ENCODE measurements at places on chromosomes 13 and 19.

DNA sequence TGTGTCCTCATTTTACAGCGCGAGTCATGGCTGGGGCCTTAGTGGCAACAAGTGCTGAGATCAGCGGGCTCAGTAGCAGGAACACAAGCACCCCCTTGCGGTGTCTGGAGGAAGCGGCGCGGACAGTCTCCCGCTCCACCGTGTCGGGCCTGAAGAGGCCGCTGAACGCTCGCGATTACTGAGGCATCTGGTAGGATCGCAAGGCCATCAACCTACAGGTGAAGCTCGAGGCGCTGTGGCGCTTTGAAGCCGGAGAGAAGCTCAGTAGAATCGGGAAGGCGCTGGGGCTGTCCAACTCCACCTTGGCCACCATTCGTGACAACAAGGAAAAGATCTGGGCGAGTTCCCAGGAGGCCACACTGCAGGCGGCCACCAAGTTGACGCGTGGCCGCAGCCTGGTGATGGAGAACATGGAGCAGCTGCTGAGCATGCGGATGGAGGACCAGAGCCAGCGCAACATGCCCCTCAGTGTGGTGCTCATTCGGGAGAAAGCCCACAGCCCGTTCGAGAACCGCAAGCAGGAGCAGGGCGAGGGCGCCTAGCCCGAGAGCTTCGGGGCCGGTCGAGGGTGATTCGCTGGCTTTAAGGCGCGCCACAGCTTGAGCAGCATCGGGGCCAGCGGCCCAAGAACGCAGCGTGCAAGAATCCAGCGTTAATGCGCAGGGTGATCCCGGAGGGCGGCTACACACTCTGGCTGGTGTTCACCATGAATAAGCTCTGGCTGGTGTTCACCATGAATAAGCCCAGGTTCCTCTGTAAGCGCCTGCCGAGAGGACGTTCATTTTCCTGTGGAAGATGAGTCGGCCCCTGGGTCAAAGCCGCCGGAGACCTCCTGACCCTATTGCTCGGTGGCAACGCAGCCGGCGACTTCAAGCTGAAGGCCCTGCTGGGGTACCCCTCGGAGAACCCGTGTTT, 8.3 kb upstream of the MZF1 start:
- peak; percentile 90 for DNase-seq

- no peak for DNase-seq
Observed at GRCh38 chr19:13400296-13400695, 106.0 kb downstream of the CACNA1A start.

GRCh38 chr19:15223649-15224361, 8.4 kb downstream of the EPHX3 start:
- DNase-seq = no peak

DNA sequence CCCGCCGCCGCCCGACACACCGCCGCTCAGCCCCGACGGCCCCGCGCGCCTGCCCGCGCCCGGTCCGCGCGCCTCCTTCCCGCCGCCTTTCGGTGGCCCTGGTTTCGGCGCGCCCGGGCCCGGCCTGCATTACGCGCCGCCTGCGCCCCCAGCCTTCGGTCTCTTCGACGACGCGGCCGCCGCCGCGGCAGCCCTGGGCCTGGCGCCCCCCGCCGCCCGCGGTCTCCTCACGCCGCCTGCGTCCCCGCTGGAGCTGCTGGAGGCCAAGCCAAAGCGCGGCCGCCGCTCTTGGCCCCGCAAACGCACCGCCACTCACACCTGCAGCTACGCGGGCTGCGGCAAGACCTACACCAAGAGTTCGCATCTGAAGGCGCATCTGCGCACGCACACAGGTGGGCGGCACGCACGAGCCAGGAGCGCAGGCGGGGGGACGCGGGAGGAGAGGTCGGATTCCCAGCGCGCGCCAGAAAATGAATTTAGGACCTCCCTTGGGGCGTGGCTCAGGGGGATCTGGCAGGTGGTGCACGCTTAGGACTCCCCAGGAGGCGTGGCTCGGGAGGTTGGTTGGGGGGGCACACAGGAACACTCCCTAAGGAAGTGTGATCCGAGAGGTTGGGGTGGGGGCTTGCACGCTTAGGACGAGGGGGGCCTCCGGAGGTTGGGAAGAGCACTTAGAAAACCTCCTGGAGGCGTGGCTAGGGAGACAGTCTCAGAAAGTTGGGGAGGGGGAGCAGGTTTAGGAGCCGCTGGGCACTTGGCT, 1.2 kb downstream of the KLF2 start:
- peak; percentile 66 for DNase-seq

- peak; percentile 49 for DNase-seq
Observed at GRCh38 chr13:35789335-35790165, 313.1 kb upstream of the MAB21L1 start.

DNA sequence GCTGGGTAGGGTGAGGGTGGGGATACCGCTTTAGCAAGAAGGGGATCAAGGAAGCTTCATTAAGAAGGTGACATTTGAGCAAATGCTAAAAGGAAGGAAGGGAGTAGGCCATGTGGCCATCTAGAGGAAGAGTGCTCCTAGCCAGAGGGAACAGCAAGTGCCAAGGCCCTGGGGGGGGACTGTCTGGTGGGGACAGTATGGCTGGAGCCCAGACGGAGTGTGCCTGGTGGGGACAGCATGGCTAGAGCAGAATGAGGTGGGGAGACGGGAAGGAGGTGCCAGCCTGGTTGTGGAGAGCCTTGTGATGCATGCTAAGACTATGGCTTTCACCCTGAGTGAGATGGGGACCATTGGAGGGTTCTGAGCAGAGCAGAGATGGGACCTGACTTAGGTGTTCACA, 2.1 kb upstream of the TGFB1 start:
- DNase-seq = no peak

- no peak for DNase-seq
Observed at GRCh38 chr13:35714588-35715377, 238.3 kb upstream of the MAB21L1 start.

- no peak for DNase-seq
Observed at GRCh38 chr13:46202966-46203365, 8.8 kb upstream of the LRRC63 start.

DNA sequence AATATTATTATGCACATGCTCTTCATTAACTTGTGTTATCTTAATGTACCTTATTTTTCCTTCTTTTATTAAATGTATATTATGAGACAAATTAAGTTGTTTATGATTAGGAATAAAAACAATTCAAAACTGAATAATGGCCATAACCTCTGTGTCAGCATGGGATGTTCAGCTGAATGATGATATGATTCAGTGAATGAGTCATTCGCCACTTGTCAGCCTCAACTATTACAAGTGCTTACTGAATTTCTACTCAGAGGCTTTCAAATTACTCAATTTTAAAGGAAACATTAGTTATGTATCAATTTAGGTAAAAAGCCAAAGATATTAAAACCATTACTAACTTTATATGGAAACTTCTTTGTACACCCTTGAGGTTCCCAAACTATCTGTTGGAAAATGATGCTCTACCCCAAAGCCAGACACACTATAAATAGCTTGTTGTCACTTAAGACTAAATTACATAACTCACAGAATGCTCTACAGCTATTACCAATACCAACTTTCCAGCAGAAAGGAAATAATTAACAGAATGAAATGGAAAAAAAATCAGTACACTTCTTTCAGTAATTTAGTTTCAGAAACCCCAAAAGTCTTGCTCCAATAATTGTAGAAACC, 14.4 kb downstream of the LIG4 start:
- no peak for DNase-seq

- no peak for DNase-seq
Observed at GRCh38 chr13:40407567-40407966, 258.9 kb downstream of the FOXO1 start.

DNA sequence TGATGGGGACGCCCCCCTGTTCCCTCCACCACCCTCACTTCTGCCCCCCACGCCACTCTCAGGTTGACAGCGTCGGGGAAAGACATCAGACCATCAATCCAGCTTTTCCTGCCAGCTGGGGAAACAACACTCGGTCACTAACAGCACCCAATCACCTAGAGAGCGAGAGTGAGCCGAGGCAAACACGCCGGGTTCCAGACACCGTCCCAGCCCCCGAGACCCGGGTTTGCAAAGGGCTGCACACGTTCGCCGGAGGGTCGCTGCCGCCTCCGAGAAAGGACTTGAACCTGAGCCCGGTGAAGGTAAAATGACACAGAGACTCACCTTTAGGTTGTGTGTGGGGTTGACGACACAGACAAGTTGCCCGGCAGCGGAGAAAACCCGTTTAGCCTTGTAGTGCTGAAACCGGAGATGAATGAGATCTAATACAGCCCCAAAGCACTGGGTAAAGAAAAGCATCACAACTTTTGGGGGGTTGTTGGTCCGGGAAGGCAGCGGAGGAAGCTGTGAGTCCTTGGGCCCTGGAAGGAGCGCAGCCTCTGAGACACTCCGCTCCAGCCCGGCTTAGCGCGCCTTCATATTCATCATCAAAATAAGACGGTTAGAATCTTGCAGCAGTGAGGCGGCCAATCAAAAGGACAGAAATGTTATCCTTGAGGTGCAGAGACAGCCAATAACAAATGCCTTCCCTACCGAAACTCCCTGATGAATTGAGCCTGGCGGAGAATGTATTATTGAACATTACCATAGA, at the start of gene SIAH3:
SIAH3 (minus strand) TSS at position 583 of the 751 bp plus-strand sequence; CDS start at position 459, 124 bp downstream.
- peak; percentile 28 for DNase-seq

- DNase-seq = peak; percentile 90
Observed at GRCh38 chr19:5826531-5827341, 12.8 kb downstream of the FUT6 start.

GRCh38 chr19:13104360-13104847, 1.7 kb upstream of the LYL1 start:
- DNase-seq = no peak

DNA sequence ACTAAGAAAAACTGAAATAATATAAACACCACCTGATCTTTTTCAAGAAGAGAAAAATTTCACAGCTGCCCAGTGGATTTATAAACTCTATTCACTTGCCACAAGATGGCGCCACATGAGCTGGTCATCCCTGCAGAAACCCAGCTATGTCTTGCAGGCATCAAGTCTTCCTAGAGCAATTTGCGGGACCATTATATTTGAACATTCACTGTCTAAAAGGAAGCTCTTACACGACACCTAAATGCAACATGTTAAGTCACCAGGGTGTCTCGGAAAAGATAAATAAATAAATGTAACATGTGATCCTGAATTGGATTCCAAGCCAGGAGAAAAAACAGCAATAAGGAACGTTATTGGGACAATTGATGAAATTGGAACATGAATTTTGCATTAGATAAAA, 20.3 kb upstream of the AKT2 start:
- peak; percentile 89 for DNase-seq

DNA sequence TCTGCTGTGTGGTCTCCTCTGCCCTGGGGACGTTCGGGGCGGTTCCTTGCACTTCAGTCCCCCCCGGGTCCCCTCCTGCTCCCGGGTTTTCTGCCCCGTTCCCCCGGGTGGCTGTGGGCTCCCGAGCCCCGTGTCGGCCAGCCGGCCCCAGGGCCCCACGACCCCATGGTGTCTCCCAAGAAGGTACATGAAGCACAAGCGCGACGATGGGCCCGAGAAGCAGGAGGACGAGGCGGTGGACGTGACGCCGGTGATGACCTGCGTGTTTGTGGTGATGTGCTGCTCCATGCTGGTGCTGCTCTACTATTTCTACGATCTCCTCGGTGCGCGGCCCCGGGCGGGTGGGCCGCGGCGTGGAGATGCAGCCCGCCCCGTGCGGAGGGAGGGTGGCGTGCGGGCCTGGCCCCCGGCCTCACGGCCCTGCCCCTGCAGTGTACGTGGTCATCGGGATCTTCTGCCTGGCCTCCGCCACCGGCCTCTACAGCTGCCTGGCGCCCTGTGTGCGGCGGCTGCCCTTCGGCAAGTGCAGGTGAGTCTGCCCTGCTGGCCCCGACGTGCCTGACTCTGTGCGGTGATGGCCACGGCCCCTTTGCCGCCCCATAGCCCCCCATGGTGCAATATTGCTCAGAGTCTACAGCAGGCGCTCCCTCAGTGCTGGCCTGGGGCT, 11.3 kb downstream of the SPPL2B start:
- DNase-seq = no peak

GRCh38 chr19:16883522-16883921, 5.3 kb upstream of the F2RL3 start:
- no peak for DNase-seq

- DNase-seq = no peak
Observed at GRCh38 chr13:23380534-23380933, 53.0 kb downstream of the SACS start.

DNA sequence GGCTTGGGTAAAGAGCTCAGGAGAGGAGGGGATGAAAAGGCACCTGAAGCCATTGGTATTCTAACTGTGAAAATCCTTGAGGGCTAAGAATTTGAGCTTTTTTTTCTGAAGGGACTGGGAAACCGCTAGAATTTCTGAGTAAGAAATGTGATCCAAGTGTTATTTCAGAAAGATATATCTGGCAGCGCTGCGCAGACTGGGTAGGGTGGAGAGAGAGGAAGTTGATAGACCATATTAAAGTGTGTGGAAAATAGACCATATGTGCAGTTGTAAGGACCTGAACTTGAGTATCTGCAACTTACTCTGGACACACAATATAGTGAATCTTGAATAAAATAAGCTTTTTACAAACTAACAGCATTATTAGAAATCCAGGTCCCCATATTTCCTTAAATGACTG, 427.4 kb downstream of the NDFIP2 start:
- DNase-seq = no peak

GRCh38 chr13:113491418-113491883, 940 bp upstream of the DCUN1D2 start:
- peak; percentile 23 for DNase-seq

GRCh38 chr13:62653371-62653770, 1237.7 kb upstream of the PCDH20 start:
- DNase-seq = no peak

DNA sequence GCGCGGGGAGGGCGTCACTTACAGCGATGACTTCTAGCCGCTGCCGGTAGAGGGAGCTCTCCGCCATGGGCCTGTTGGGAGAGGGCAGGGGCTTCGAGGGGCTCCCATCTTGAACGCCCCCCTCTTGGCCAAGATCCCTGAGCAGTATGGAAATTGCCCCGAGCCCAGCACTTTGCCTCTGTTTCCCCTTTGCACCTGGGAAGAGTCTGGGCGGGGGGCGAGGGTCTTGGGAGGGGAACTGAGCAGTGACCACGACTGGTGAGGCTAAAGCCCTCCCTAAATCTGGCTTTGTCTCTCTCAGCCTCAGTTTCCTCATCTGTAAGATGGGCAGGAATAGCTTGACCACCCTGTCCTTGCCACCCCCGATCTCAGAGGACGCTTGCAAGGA, 2.8 kb downstream of the PALM3 start:
- peak; percentile 33 for DNase-seq

DNA sequence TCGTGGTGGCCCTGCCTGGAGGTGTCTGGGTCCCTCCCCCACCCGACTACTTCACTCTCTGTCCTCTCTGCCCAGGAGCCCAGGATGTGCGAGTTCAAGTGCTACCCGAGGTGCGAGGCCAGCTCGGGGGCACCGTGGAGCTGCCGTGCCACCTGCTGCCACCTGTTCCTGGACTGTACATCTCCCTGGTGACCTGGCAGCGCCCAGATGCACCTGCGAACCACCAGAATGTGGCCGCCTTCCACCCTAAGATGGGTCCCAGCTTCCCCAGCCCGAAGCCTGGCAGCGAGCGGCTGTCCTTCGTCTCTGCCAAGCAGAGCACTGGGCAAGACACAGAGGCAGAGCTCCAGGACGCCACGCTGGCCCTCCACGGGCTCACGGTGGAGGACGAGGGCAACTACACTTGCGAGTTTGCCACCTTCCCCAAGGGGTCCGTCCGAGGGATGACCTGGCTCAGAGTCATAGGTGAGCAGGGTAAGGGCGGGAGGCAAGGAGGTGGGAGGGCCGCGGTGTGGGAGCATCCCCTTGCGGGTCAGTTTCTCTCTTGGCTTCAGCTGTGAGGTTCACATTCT, 19.2 kb downstream of the NECTIN2 start:
- no peak for DNase-seq

GRCh38 chr13:67392014-67392413, 161.9 kb upstream of the PCDH9 start:
- DNase-seq = no peak
